Transverse colon (tissue), 4 donors: ENCODE measurements at places on chromosomes 7 and 10. TPM values are rescaled to one million over a fixed set of nuclear protein-coding genes. Genes with fewer than 3 reads are reported as not detected.
A peak's percentile ranks its signal among the peaks of the same experiment; 100 is the strongest.

Gene PLCE1
- 83.0 TPM for total RNA-seq

DNA sequence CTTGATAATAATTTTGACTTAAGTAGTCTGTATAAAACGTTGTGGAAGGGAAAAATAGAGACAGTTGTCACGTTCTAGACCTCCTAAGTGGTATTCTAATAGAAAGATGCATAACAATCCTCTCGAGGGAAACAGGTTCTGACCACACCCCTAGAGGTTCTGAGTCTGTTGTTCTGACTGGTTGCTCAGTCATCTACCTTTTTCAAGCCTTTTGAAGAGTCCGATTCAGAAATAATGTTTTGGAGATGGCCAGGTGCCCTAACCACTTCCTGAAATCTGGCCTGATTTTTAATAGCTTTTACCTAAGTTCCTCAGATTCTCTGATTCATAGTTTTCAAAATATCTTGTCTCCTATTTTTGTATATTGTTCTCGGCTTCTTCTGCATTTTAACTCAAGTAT lies 175.6 kb downstream of the HDAC9 start:
- H3K27ac ChIP-seq = no peak overlapping the region
- no peak for DNase-seq
- no peaks in the 10 kb centered on the region for H3K27me3 ChIP-seq
- H3K36me3 ChIP-seq = no peaks in the 10 kb centered on the region
- no peak overlapping the region for H3K4me3 ChIP-seq

DNA sequence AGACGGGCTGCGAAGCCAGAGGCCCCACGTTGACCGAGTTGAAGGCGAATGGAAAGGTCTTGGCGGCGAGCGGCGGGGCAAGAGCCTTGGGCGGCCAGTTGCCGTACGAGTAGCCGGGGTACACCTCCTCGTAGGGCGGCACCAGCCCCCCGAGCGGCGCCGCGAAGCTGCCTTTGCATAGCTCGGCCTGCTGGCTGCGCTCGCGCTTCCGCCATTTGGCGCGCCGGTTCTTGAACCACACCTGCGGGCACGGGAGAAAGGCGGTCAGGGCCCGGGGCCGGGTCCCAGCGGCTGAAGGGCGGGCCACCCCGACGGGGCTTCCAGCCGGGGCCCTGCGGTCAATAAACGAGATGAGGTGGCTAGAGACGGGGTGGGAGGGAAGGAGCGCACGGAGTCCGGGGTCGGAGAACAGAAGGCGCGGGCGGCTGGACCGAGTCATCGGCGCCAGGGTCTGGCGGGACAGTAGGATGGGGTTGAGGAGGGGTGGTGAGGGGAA lies 4.8 kb downstream of the ELOVL3 start:
- H3K4me1 ChIP-seq = peaks cover 27% of the 10 kb centered on the region
- H3K27me3 ChIP-seq = peaks cover 81% of the 10 kb centered on the region
- H3K4me3 ChIP-seq = peak overlapping the region; percentile 49
- peak; percentile 48 for DNase-seq
- H3K36me3 ChIP-seq = no peaks in the 10 kb centered on the region
- H3K27ac ChIP-seq = no peak overlapping the region

DNA sequence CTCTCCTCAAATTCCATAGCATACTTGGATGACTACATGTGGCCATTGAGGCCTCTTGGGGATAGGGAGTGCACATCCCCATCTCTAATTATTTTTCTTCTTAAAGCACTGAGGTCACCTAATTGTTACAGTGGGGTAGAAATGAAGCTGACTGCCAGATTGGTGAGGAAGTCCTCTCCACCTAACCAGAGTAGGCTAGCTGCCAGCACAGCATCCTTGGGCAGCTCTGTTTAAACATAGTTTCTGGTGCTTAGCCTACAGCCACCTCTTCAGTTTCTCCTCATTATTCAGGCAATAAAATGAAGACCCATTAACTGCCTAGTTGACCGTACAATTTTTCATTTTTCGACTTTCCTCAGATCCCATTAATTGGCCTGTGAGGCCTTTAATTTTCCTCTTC lies 104.6 kb downstream of the MLLT10 start:
- H3K27me3 ChIP-seq = no peaks in the 10 kb centered on the region
- no peak overlapping the region for H3K4me3 ChIP-seq
- no peaks in the 10 kb centered on the region for H3K36me3 ChIP-seq

Gene ACTA2
- 450 TPM for total RNA-seq

GRCh38 chr10:125812128-125812750 lies 10.8 kb downstream of the UROS start:
- no peak overlapping the region for H3K27ac ChIP-seq
- no peaks in the 10 kb centered on the region for H3K27me3 ChIP-seq
- DNase-seq = no peak
- no peak overlapping the region for H3K4me3 ChIP-seq
- H3K36me3 ChIP-seq = peaks cover 13% of the 10 kb centered on the region

GRCh38 chr7:155797262-155798250 lies 14.7 kb downstream of the SHH start:
- H3K36me3 ChIP-seq = no peaks in the 10 kb centered on the region
- no peak overlapping the region for H3K4me3 ChIP-seq
- DNase-seq = no peak
- peaks cover 64% of the 10 kb centered on the region for H3K27me3 ChIP-seq
- peaks cover 7% of the 10 kb centered on the region for H3K4me1 ChIP-seq

Gene RBP3
- not detected for total RNA-seq

- H3K4me1 ChIP-seq = no peaks in the 10 kb centered on the region
- DNase-seq = no peak
- H3K4me3 ChIP-seq = no peak overlapping the region
- no peak overlapping the region for H3K27ac ChIP-seq
These were observed 21.2 kb downstream of the PDIA4 start for GRCh38 chr7:149007146-149007545.

- H3K27me3 ChIP-seq = no peaks in the 10 kb centered on the region
- no peak overlapping the region for H3K4me3 ChIP-seq
- no peaks in the 10 kb centered on the region for H3K36me3 ChIP-seq
- no peak overlapping the region for H3K27ac ChIP-seq
- DNase-seq = no peak
These were observed 5.6 kb downstream of the OGA start for GRCh38 chr10:101812606-101813005.

DNA sequence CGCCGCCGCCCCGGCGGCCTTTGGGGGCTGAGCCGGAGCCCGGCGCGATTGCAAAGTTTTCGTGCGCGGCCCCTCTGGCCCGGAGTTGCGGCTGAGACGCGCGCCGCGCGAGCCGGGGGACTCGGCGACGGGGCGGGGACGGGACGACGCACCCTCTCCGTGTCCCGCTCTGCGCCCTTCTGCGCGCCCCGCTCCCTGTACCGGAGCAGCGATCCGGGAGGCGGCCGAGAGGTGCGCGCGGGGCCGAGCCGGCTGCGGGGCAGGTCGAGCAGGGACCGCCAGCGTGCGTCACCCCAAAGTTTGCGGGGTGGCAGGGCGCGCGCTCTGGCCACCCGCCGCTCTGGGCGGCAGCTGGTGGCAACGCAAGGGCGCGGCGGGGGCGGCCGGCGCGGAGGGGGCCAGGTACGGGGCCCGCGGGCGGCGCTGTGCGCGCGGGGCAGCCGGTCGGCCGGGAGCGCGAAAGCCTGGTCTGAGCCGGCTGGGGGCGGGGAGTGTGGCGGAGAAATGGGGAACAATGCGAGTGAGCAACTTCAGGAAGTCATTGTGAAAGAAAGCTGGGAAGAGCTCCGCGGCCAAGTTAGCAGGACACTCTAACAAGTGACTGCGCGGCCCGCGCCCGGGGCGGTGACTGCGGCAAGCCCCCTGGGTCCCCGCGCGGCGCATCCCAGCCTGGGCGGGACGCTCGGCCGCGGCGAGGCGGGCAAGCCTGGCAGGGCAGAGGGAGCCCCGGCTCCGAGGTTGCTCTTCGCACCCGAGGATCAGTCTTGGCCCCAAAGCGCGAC lies at the start of gene IKZF1:
Gene IKZF1 (plus strand): TSS at position 588 of the 782 bp plus-strand sequence. CDS start 14,346 bp downstream, outside the sequence.
- H3K27me3 ChIP-seq = peaks cover 49% of the 10 kb centered on the region
- peak within 1 kb of the TSS; percentile 71 for H3K27ac ChIP-seq
- no peaks in the 10 kb centered on the region for H3K36me3 ChIP-seq
- peak; percentile 69 for DNase-seq
- peak within 1 kb of the TSS; percentile 36 for H3K4me3 ChIP-seq
- H3K4me1 ChIP-seq = no peaks in the 10 kb centered on the region

GRCh38 chr7:105118612-105119600 lies 104.9 kb downstream of the KMT2E start:
- peaks cover 12% of the 10 kb centered on the region for H3K36me3 ChIP-seq
- H3K4me3 ChIP-seq = no peak overlapping the region
- no peak overlapping the region for H3K27ac ChIP-seq
- H3K4me1 ChIP-seq = no peaks in the 10 kb centered on the region
- DNase-seq = no peak
- H3K27me3 ChIP-seq = no peaks in the 10 kb centered on the region

- H3K4me3 ChIP-seq = no peak overlapping the region
- H3K27me3 ChIP-seq = no peaks in the 10 kb centered on the region
- DNase-seq = no peak
These were observed 12.9 kb downstream of the INPP5A start for GRCh38 chr10:132550366-132551092.

Gene VPS26A
- total RNA-seq = 5.4 TPM

DNA sequence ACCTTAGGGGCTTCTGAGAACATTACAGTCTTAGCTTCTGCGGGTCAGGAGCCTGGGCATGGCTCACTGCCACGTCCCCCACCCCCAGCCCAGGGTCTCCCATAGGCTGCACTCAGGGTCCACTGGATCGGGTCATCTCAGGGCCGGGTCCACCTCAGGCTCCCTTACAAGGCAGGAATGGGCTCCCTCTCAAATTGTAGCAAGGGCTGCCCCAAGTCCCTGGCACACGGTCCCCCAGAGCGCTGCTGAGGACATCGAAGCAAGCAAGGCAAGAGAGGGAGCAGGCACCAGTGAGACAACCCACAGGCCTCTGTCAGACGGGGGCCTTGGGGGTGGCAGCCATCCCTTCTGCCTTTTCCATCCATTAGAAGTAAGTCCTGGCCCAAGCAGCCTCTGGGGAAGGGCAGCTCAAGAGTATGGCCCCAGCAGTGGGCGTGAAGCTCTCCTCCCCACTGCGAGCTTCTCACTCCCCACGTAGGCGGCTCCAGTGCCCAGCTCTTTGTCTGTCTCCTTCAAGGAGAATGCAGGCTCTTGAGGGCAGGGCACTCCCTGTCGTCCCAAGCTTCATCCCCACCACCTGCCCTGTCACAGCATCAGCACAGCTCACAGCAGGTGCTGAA lies 18.0 kb upstream of the RET start:
- no peaks in the 10 kb centered on the region for H3K27me3 ChIP-seq
- no peak overlapping the region for H3K27ac ChIP-seq

DNA sequence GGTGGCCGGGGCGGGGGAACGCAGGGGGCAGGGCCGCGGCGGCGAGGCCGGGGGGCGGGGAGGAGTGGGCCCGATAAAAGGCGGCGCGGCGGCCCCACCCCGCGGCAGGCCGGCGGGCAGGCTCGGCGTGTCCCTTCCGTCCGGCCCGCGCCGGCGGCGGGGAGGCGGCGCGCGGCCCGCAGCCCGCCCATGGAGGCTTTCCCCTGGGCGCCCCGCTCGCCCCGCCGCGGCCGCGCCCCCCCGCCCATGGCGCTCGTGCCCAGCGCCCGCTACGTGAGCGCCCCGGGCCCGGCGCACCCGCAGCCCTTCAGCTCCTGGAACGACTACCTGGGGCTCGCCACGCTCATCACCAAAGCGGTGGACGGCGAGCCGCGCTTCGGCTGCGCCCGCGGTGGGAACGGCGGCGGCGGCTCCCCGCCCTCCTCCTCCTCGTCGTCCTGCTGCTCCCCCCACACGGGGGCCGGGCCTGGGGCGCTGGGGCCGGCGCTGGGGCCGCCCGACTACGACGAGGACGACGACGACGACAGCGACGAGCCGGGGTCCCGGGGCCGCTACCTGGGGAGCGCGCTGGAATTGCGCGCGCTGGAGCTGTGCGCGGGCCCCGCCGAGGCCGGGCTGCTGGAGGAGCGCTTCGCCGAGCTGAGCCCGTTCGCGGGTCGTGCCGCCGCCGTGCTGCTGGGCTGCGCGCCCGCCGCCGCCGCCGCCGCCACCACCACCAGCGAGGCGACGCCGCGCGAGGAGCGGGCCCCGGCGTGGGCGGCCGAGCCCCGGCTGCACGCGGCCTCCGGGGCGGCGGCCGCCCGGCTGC lies at the start of gene NANOS1:
Gene NANOS1 (plus strand): TSS at position 102 of the 808 bp plus-strand sequence. CDS start 88 bp downstream, at position 190.
- H3K4me1 ChIP-seq = peaks cover 28% of the 10 kb centered on the region
- H3K27me3 ChIP-seq = no peaks in the 10 kb centered on the region
- H3K4me3 ChIP-seq = peak within 1 kb of the TSS; percentile 61

Gene PLXDC2
- total RNA-seq = 13.9 TPM
